Effector CD8-positive, alpha-beta T cell (primary cell): ENCODE measurements at places on chromosomes 1 and 21.

DNA sequence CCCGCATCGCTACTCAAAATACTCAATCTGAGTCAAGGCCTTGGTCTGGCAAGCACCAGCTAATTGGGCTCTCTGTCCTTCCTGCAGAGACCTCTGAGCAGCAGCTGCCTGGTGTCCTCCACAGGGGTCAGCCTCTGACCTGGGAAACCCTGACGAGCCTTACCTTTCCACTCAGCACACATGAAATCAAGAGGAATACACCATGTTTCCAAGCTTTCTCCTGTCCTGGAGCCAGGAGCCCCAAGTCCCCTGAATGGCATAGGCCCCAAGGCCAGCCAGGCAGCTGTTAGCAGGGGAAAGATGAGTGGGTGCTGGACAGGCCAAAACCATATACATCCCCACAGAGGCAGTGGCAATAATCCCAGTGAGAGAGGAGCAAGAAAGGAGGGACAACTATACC, 27.2 kb upstream of the TSPEAR start:
- no peak for DNase-seq

DNA sequence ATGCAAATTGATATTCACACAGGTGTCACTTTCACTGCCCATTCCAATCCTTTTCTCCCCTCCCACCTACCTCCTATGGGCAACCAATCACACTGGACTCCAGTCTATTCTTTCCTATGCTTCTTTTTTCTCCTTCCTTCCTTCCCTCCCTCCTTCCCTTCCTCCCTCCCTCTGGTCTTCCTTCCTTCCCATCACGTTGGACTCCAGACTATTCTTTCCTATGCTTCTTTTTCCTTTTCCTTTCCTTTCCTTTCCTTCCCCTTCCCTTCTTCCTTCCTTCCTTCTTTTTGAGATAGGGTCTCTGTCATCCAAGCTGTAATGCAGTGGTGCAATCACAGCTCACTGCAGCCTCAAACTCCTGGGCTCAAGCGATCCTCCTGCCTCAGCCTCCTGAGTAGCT, 64.6 kb downstream of the GNG4 start:
- no peak for DNase-seq

DNA sequence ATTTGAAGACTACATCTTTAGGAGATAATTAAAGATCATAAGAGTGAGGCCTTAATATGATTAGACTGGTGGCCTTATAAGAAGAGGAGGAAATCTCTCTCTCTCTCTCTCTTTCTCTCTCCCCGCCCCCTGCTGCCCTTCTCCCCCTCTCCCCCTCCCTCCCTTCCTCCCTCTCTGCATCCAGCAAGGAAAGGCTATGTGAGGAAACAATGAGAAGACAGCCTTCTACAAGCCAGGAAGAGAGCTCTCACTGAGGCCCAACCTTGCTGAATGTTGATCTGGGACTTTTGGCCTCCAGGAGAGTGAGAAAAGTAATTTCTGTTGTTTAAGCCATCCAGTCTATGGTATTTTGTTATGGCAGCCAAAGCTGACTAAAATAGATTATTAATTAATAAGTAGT, 21.6 kb downstream of the FOXD3 start:
- no peak for DNase-seq

- DNase-seq = no peak
Measured at GRCh38 chr1:26029864-26030481, 8.4 kb downstream of the EXTL1 start.
